ENCODE measurements at places on chromosomes 7 and 10. TPM values are rescaled to one million over a fixed set of nuclear protein-coding genes. Genes with fewer than 3 reads are reported as not detected.

Gene PHYHIPL
- total RNA-seq = not detected

Gene GIMAP8
- not detected for total RNA-seq

Gene HABP2
- not detected for total RNA-seq

Gene HKDC1
- total RNA-seq = 0.06 TPM

Gene CHPF2
- 68.1 TPM for total RNA-seq

Gene LMTK2
- 8.8 TPM for total RNA-seq

Gene PKD2L1
- total RNA-seq = not detected

Gene MSS51
- total RNA-seq = 0.71 TPM

Gene C10orf105
- not detected for total RNA-seq

Gene LRRN3
- not detected for total RNA-seq

Gene VWA2
- total RNA-seq = not detected

Gene UPF2
- 13.8 TPM for total RNA-seq

Gene PON3
- not detected for total RNA-seq

Gene RSPH10B2
- total RNA-seq = not detected

Gene GPR26
- total RNA-seq = not detected

Gene BICC1
- 46.9 TPM for total RNA-seq

Gene ADCY1
- total RNA-seq = not detected

Gene KIAA1217
- 1.1 TPM for total RNA-seq

Gene CAV2
- 130 TPM for total RNA-seq

Gene MGAM2
- total RNA-seq = not detected

Gene IL6
- 5.8 TPM for total RNA-seq

Gene CREM
- total RNA-seq = 38.6 TPM

Gene SPAM1
- total RNA-seq = not detected

Gene MSMB
- total RNA-seq = not detected

Gene TAF3
- total RNA-seq = 4.4 TPM

Gene TIMM23B
- 31.3 TPM for total RNA-seq

Gene GCK
- 0.13 TPM for total RNA-seq

Gene PITX3
- not detected for total RNA-seq

Gene MTPN
- 91.3 TPM for total RNA-seq

Gene ANKRD1
- total RNA-seq = 29.8 TPM

Gene TMEM225B
- total RNA-seq = 1.1 TPM

Gene TRPV6
- total RNA-seq = not detected

Gene COX19
- total RNA-seq = 9.6 TPM

Gene NPTX2
- 138 TPM for total RNA-seq

Gene SSC4D
- total RNA-seq = 0.34 TPM

Gene WDR86
- total RNA-seq = 0.72 TPM

Gene PRSS37
- total RNA-seq = not detected

Gene ZNF727
- not detected for total RNA-seq

Gene PLPP4
- 13.8 TPM for total RNA-seq

Gene SPDYE16
- total RNA-seq = not detected

Gene TUBB8
- total RNA-seq = 0.28 TPM

Gene BMS1
- 30.1 TPM for total RNA-seq

Gene NEUROG3
- not detected for total RNA-seq

Gene PHYH
- total RNA-seq = 11.1 TPM

Gene CCDC126
- 34.7 TPM for total RNA-seq

Gene LIPJ
- total RNA-seq = not detected

Gene RAPGEF5
- 0.97 TPM for total RNA-seq

Gene NRAP
- total RNA-seq = not detected

Gene FLNC
- 56.8 TPM for total RNA-seq
